ENCODE measurements at places on chromosomes 13 and 19. TPM values are rescaled to one million over a fixed set of nuclear protein-coding genes. Genes with fewer than 3 reads are reported as not detected.

DNA sequence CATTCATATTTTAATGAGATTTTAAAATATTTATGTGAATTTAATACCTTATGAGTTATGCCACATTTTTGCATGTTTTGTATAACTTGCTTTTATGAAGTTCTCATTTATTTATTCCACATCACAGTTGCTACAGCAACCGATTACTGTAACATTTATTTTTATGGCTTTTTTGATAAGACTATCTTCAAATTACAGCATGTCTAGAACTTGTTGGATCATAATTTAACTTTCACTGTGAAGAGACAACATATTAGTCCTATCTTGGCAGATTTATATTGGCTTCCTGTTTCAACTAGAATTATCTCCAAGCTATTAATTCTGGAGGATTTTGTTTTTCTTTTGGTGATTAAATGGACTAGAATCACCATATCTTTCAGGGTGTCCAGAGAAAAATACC lies 793.7 kb upstream of the SLITRK5 start:
- no peak for DNase-seq

- no peak for DNase-seq
Observed at GRCh38 chr19:48502350-48503018, 9.2 kb downstream of the LMTK3 start.

Gene DDA1
- 28.2 TPM for total RNA-seq

- no peak for DNase-seq
Observed at GRCh38 chr13:30110301-30111070, 196.9 kb downstream of the KATNAL1 start.

GRCh38 chr13:92842145-92842544 lies 384.5 kb upstream of the GPC6 start:
- no peak for DNase-seq

GRCh38 chr13:93338030-93338429 lies 111.4 kb downstream of the GPC6 start:
- DNase-seq, result no peak

Gene FBXL12
- 23.4 TPM for total RNA-seq

Gene CPB2
- not detected for total RNA-seq

Gene PRR19
- total RNA-seq, result 1.8 TPM
